ENCODE measurements at places on chromosomes 13 and 19. TPM values are rescaled to one million over a fixed set of nuclear protein-coding genes. Genes with fewer than 3 reads are reported as not detected.

WDR88 gene
- not detected for total RNA-seq

RASL11A gene
- total RNA-seq: 3.3 TPM

SERP2 gene
- not detected for total RNA-seq

LRRC63 gene
- total RNA-seq: not detected

OBI1 gene
- 6.6 TPM for total RNA-seq

ZNF724 gene
- total RNA-seq: 0.26 TPM

SPRY2 gene
- 8.7 TPM for total RNA-seq
